ENCODE measurements at places on chromosomes 3 and 15. TPM values are rescaled to one million over a fixed set of nuclear protein-coding genes. Genes with fewer than 3 reads are reported as not detected.

The MESP2 gene
- not detected for total RNA-seq

The SLC24A1 gene
- total RNA-seq: 3.3 TPM

The ACTC1 gene
- total RNA-seq: not detected

The DCLK3 gene
- total RNA-seq: not detected

The PTX3 gene
- not detected for total RNA-seq

The SYNM gene
- total RNA-seq: 0.53 TPM

The TTC23 gene
- total RNA-seq: 1.6 TPM

The SEMA5B gene
- not detected for total RNA-seq

The NTRK3 gene
- total RNA-seq: 1.7 TPM

The MUSTN1 gene
- total RNA-seq: 0.38 TPM

The GOLGA6L10 gene
- total RNA-seq: 0.42 TPM

The KNL1 gene
- 3.6 TPM for total RNA-seq

The MNS1 gene
- total RNA-seq: 0.30 TPM

The TEX9 gene
- total RNA-seq: 1.1 TPM

The MCTP2 gene
- total RNA-seq: 9.5 TPM

The EXOG gene
- total RNA-seq: 22.7 TPM

The PRR20G gene
- total RNA-seq: not detected

The TIGIT gene
- 20.9 TPM for total RNA-seq

The FBXL22 gene
- 0.79 TPM for total RNA-seq

The NPTN gene
- total RNA-seq: 68.1 TPM

The CHRM5 gene
- total RNA-seq: not detected

The CCR3 gene
- not detected for total RNA-seq

The MGLL gene
- total RNA-seq: 8.0 TPM

The GOLGA6D gene
- total RNA-seq: not detected

The DOCK3 gene
- 1.2 TPM for total RNA-seq

The ATP13A4 gene
- 0.48 TPM for total RNA-seq

The FSIP1 gene
- total RNA-seq: 0.38 TPM

The PYGO1 gene
- total RNA-seq: 0.13 TPM

The CIP2A gene
- 15.4 TPM for total RNA-seq

All from activated T-cell treated with anti-CD3 and anti-CD28 coated beads, Interleukin-2, amount 50 U/mL, for 4 hours (primary cell).